ENCODE measurements at places on chromosomes 5 and 9.

GRCh38 chr5:88665750-88666215 lies 217.2 kb downstream of the MEF2C start:
- no peak for DNase-seq

DNA sequence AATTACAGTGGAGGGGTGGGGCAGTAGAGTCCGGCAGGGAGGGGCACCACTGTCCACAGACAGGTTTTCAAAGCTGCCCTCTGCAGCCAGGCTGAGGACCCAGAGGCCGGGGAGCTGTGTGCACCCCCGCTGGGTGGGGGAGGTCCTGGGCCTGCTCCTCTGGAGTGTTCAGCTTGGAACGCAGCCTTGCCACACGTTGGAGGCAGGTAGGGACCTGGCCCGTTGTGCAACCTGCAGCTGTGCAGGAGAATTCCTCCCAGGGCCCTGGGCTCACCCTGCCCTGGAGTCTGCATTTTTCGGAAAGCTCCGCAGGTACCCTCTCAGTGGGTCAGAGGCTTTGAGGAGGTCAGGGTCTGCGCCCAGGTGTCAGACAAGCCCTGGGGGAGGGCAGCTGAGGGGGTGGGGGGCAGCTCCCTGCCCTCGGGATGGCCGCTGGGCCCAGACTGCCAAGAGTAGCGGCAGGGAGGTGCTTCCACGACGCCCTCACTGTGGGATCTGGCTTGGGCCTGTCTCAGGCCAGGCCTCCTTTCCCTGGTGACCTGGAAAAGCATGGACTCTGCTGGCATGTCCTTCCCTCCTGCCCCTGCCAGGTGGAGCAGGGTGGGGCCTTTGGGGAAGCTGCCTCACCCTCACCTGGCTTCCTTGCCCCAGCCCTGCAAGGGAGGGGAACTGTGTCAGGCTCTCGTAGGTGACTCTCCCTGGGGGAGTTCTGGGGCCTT lies 29.5 kb downstream of the RXRA start:
- no peak for DNase-seq

- no peak for DNase-seq
Observed at GRCh38 chr5:79853028-79853427, 138.0 kb downstream of the MTX3 start.

GRCh38 chr5:119302916-119303897 lies 52.6 kb upstream of the TNFAIP8 start:
- DNase-seq = no peak

- DNase-seq = no peak
Observed at GRCh38 chr5:43432486-43433375, 20.5 kb upstream of the CCL28 start.
